ENCODE measurements at places on chromosomes 3 and 15.

GRCh38 chr3:55569033-55569599 lies 82.0 kb upstream of the WNT5A start:
- no peak for DNase-seq

- peak; percentile 83 for DNase-seq
Measured at GRCh38 chr15:51227940-51228732, 110.3 kb downstream of the CYP19A1 start.

- DNase-seq = peak; percentile 10
Measured at GRCh38 chr15:101600035-101600434, 52.1 kb downstream of the TM2D3 start.

GRCh38 chr3:184953401-184953800 lies 141.4 kb downstream of the VPS8 start:
- DNase-seq = no peak

GRCh38 chr3:114848082-114848481 lies 299.0 kb downstream of the ZBTB20 start:
- DNase-seq = no peak

- no peak for DNase-seq
Measured at GRCh38 chr3:48440590-48440958, 517 bp downstream of the TMA7 start.

- DNase-seq = peak; percentile 92
Measured at GRCh38 chr3:16423298-16423697, 90.2 kb downstream of the RFTN1 start.

- no peak for DNase-seq
Measured at GRCh38 chr15:77527164-77527778, 105.4 kb downstream of the LINGO1 start.

DNA sequence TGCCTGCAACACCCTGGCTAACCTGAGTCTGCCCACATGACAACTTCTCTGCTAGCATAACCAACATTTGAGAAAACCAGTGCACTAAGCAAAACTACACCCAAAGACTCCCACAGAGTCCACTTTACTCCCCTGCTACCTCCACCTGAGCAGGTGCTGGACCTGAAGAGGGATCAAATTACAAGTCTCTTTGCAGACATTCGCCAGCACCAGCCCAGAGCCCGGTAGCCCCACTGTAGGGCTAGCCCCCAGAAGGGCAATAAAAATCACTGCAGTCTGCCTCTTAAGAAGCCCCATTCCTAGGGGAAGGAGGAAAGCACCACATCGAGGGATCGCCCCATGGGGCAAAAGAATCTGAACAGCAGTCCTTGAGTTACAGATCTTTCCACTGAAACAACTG lies 472.2 kb downstream of the GRM7 start:
- DNase-seq = no peak

- DNase-seq = no peak
Measured at GRCh38 chr15:58330741-58331559, 100.8 kb upstream of the LIPC start.

DNA sequence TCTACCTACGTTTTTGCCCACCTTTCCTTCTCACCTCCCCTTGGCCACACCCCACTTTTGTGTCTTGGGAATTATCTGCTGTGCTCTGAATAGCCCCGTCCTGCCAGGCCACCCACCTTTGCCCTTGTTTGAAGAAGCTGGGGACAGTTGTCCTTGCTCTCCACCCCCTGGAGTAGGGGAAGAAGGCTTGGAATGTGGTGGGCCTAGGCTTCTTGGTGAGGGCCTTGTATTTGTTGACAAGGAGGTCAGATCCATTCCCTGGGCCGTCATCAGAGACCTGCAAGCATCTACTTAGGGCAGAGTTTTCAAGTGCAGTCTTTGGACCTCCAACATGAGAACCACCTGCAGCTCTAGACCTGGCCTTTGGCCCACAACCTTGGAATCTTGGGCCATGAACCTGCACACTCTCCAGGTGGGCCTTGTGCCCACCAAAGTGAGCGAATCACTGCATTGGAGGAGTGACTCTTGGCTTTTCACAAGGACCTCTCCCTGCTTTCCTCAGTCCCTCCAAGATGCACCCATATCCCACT lies 160.6 kb downstream of the APBA2 start:
- DNase-seq = no peak

- no peak for DNase-seq
Measured at GRCh38 chr3:46360907-46361306, 7.0 kb downstream of the CCR2 start.

- no peak for DNase-seq
Measured at GRCh38 chr3:71271596-71271995, 311.9 kb downstream of the FOXP1 start.

- no peak for DNase-seq
Measured at GRCh38 chr3:131804565-131805133, 230.2 kb downstream of the CPNE4 start.

DNA sequence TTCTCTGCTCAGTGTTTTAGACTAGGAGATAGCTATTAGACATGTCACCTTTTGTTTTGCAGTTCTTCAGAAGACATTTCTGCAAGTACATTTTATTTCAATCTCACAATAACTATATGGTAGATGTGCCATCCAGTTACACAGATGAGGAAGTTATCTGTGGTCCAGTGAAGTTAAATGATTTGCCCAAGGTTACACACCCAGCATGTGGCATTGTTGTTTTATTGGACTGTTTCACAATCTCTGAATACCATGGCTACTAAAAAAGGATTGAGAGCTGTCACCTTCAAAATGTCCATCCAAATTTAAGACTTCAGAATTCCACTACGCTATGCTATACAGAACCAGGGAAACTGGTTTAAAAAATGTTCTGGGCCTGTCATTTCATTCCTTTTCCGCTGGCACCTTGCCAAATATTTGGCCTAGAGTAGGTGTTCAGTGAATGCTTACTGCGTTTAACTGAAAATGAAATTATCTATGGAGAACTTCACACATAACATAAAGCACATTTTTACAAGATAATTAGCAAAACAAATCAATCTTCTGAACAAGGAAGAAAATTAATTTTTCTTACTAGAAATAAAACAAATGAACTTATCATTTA lies 20.2 kb downstream of the TM6SF1 start:
- no peak for DNase-seq

DNA sequence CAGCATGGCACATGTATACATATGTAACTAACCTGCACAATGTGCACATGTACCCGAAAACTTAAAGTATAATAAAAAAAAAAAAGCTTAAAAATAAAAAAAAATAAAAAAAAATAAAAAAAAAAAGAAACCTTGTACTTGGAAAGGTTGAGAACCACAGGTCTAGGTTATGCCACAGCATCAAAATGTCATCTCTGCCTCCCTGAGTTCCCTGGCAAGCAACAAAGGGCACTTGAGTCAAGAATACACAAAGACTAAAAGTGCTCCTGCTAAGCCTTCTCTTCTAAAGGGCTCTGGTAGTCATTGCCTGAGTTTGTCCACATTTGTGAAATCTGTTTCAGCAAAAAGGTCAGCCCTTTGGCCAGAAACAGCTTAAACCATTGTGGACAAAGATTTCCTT lies 395.8 kb upstream of the CCDC54 start:
- no peak for DNase-seq

GRCh38 chr3:53604232-53604631 lies 109.8 kb downstream of the CACNA1D start:
- no peak for DNase-seq

DNA sequence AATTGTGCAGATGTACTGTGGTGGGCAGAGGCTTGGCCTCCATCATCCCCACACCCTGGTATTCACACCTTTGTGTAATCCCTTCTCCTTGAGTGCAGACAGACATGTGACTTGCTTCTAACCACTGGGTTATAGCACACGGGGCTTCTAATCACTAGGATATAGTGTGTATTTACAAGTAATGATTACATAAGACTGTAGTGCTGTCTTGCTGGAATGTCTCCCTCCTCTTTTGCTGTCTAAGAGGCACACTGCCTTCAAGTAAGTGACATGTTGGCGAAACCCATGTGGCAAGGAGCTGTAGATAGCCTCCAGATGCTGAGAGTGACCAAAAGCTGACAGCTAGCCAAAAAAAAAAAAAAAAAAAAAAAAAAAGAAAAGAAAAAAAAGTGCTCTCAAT lies 542.7 kb upstream of the MDFIC2 start:
- no peak for DNase-seq

- no peak for DNase-seq
Measured at GRCh38 chr3:71029770-71030169, 553.8 kb downstream of the FOXP1 start.

DNA sequence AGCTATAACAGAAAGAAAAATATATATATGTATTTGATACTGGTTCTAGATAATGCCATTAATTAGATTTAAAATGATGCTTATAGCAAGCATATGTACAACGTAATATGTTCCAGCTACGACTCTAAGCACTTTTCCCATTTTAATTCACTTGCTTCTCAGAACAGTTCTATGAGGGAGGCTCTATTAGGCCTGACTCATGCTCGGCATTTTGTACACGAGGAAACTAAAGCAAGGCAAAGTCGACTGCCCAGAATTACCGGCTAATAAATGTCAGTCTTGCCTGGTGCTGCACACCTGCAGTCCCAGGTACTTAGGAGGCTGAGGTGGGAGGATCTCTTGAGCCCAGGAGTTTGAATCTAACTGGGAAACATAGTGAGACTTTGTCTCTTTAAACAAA lies 106.0 kb downstream of the PTPRG start:
- DNase-seq = no peak

GRCh38 chr3:136380530-136380929 lies 130.4 kb downstream of the PCCB start:
- peak; percentile 36 for DNase-seq

GRCh38 chr3:62605413-62606068 lies 232.2 kb upstream of the FEZF2 start:
- no peak for DNase-seq

- DNase-seq = no peak
Measured at GRCh38 chr15:80727596-80727995, 32.5 kb downstream of the ABHD17C start.

DNA sequence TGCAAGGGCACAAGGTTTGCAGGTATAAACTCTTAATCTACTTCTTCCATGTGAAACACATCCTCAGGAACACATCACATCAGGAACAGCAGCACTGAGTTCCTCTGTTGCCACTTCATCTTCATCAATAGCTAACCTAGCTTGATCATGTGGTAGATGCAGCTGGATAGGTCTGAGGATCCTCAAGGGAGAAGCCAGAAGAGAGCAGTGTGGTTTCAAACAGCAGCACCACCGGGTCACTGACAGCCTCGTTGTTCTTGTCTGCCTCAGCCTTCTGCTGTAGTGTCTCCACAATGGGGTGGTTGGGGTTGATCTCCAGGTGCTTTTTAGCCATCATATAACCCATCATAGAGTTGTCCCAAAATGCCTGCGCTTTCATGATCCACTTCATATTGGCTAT lies 58.8 kb downstream of the ADAM10 start:
- no peak for DNase-seq

GRCh38 chr3:187750006-187750512 lies 4.8 kb upstream of the BCL6 start:
- peak; percentile 92 for DNase-seq

DNA sequence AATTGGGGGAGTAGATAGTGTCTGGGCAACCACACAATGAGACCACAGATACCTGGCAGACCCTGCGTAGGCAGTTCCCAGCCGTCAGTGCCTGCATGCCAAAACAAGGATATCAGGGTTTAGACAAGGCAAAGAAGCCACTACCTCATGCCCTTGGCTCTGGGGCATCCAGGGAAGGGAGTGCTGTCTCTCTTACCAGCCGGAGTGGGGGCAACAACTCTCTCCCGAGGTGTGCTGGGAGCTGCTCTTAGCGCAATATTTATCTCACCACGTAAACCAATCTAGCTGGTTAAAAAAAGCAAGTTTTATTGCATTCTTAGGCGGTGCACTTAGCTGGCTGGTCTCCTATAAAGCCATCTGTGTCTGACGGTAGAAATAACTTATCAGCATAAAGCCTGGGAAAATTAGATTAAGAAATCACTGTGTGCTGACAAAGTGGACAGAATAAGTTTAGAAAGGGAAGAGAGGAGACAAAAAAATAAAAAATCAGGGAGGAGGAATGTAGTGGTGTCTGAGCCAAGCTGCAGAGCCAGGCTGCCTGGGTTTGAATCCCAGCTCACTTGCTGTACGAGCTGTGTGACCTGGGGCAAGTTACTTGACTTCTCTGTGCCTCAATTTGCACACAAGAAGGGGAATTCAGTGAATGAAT lies 273.2 kb downstream of the PDZRN3 start:
- DNase-seq = no peak

DNA sequence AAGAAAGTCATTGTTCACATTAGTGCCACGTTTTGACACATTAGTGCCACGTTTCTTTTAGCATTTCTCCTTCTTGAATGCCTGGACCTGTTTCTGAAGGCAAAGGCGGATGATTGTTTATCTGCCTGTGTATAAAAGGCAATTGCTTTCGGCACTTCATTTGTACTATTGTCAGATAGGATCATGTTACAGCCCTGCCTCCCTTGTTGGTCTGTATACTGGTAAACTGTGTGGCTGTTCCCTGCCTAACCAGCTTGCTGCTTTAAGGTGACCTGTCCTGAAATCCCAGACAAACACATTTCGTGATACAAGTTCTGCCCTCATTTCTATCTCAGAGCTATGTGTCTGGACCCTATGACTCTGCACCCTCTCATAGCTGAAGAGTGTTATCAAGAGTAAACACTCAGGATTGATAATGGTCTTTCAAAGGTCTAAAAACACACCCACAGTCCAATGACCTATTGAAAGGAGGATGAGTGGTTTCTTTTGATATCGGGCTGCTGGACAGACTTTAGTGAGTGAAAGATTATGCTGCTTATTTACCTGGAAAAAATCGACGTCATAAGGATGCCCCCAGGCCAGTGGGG lies 276.3 kb upstream of the MCTP2 start:
- peak; percentile 27 for DNase-seq
